Karpas-422 (cell line): ENCODE measurements at places on chromosomes 16 and 17. TPM values are rescaled to one million over a fixed set of nuclear protein-coding genes. Genes with fewer than 3 reads are reported as not detected.

- no peaks in the 10 kb centered on the region for H3K36me3 ChIP-seq
- peak overlapping the region; percentile 47 for H3K4me3 ChIP-seq
Observed at GRCh38 chr17:76820039-76820438, 48.2 kb upstream of the MGAT5B start.

DNA sequence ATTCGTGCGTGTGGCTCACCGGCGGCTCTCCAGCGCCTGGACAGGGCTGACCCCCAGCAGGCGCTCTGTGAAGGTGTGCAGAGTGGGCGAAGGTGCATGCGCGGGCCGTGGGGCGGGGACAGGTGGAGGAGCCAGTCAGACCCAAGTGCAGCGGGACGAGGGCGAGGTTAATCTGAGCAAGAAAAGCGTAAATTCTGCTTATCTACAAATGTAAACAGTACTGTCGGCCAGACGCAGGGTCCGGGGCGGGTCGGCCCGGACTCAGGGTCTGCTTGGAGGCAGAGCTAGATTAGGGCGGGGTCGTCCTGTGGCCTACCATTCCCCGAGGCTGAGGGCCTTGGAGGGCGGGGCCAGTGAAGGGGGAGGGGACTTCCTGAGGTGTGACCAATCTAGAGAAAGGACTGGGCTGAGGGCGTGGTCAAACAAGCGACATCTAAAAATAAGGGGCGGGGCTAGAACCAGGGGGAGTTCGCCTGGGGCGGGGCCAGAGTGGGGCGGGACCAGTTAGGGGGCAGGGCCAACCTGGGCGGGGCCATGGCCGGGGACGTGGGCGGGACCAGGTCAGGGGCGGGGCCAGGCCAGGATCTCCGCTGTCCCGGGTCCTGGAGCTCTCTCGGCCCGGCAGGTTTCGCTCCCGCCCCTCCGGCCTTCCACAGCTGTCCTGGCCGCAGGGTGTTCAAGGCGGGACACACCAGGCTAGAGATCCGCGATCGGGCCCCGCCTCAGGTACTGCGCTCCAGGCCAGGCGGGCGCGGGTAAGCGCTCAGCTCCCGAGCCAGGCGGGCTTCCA is at the start of gene SEC14L5:
TSS of gene SEC14L5 (plus strand) at position 611 of the 790 bp plus-strand sequence. CDS start 994 bp downstream, outside the sequence.
- no peaks in the 10 kb centered on the region for H3K36me3 ChIP-seq
- H3K4me3 ChIP-seq: no peak within 1 kb of the TSS
- H3K4me1 ChIP-seq: no peaks in the 10 kb centered on the region
- no peak within 1 kb of the TSS for H3K27ac ChIP-seq
- H3K27me3 ChIP-seq: no peaks in the 10 kb centered on the region
- DNase-seq: peak; percentile 97

GRCh38 chr17:15422392-15422965 is 44.9 kb downstream of the CDRT4 start:
- no peaks in the 10 kb centered on the region for H3K36me3 ChIP-seq
- no peak overlapping the region for H3K27ac ChIP-seq
- DNase-seq: no peak
- H3K4me1 ChIP-seq: no peaks in the 10 kb centered on the region

GRCh38 chr17:37847102-37847501 is 77.1 kb upstream of the TBC1D3K start:
- H3K4me3 ChIP-seq: no peak overlapping the region
- DNase-seq: no peak

GRCh38 chr17:17298108-17298507 is 5.1 kb upstream of the NT5M start:
- peaks cover 25% of the 10 kb centered on the region for H3K4me1 ChIP-seq
- no peaks in the 10 kb centered on the region for H3K36me3 ChIP-seq
- no peak overlapping the region for H3K4me3 ChIP-seq
- H3K27ac ChIP-seq: no peak overlapping the region

- H3K27me3 ChIP-seq: no peaks in the 10 kb centered on the region
- no peaks in the 10 kb centered on the region for H3K36me3 ChIP-seq
- peak overlapping the region; percentile 2; the same call in 1 of the 2 replicates for H3K4me3 ChIP-seq
- DNase-seq: peak; percentile 76
Observed at GRCh38 chr16:17302214-17302613, 168.5 kb downstream of the XYLT1 start.

DNA sequence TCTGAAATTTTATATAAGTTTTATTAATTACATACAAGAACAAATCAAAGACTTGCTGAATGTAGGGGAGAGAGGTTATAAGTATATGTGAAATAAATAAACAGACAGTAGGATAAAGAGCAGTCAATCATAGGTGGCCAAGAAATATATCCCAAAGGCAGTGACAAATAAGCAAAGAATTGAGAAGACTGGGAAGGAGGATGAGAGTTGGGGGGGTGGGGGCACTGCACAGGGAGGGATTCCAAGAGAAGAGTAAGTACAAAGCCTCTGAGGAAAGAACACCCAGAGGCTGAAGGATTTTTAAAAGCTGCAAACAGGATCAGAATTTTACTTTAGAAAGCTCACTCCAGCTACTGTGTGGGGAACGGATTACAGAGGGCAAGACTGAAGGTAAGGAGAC is 2.8 kb downstream of the PELP1 start:
- H3K36me3 ChIP-seq: peaks cover 4% of the 10 kb centered on the region; the same call in 1 of the 2 replicates
- no peak overlapping the region for H3K4me3 ChIP-seq
- no peak overlapping the region for H3K27ac ChIP-seq

- H3K4me1 ChIP-seq: peaks cover 23% of the 10 kb centered on the region
- no peaks in the 10 kb centered on the region for H3K27me3 ChIP-seq
- H3K4me3 ChIP-seq: peak overlapping the region; percentile 51
- H3K36me3 ChIP-seq: no peaks in the 10 kb centered on the region
- peak overlapping the region; percentile 51 for H3K27ac ChIP-seq
Observed at GRCh38 chr17:80832266-80832676, 159.4 kb upstream of the CHMP6 start.

DNA sequence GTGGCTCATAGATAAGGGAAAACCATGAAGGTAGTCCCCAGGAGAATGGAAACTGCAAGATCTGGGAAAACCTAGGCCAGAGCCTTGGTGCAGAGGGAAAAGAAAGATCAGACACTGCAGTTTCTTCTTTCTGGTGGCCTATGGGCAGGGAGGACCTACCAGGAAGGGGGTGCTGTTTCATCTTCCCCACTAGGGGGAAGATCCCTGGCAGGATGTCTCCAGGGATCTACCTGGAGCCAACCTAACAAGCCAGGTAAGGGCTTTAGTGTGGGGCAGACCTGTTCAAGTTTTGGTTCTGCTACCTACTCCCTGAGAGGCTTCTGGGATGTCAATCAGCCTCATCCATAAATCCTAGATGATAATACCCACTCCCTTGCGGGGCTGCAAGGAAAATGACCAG is 21.4 kb downstream of the TOM1L2 start:
- H3K4me1 ChIP-seq: no peaks in the 10 kb centered on the region
- H3K36me3 ChIP-seq: no peaks in the 10 kb centered on the region
- H3K27me3 ChIP-seq: no peaks in the 10 kb centered on the region
- no peak overlapping the region for H3K27ac ChIP-seq
- no peak overlapping the region for H3K4me3 ChIP-seq
- no peak for DNase-seq

- no peak for DNase-seq
- H3K4me1 ChIP-seq: no peaks in the 10 kb centered on the region
- H3K27ac ChIP-seq: no peak overlapping the region
- H3K27me3 ChIP-seq: no peaks in the 10 kb centered on the region
- no peak overlapping the region for H3K4me3 ChIP-seq
- H3K36me3 ChIP-seq: no peaks in the 10 kb centered on the region; the same call in 1 of the 2 replicates
Observed at GRCh38 chr16:914440-914839, 56.3 kb downstream of the LMF1 start.

- no peaks in the 10 kb centered on the region for H3K4me1 ChIP-seq
- H3K27me3 ChIP-seq: 0 out of 2 replicates have a peak, but pooled peaks cover 2% of the 10 kb centered on the region
- no peak for DNase-seq
- H3K4me3 ChIP-seq: no peak overlapping the region
Observed at GRCh38 chr17:79630821-79631639, 20.2 kb upstream of the RBFOX3 start.

- H3K36me3 ChIP-seq: no peaks in the 10 kb centered on the region
- no peak overlapping the region for H3K27ac ChIP-seq
- peaks cover 5% of the 10 kb centered on the region for H3K4me1 ChIP-seq
- DNase-seq: no peak
Observed at GRCh38 chr16:30137897-30138296, 14.9 kb upstream of the MAPK3 start.

LLGL2 gene
- 6.1 and 7.6 TPM in 2 replicates for total RNA-seq

KAT8 gene
- 37.2 and 42.7 TPM in 2 replicates for total RNA-seq
